Inflammatory macrophage (primary cell): ENCODE measurements at places on chromosomes 7 and 10.
A peak's percentile ranks its signal among the peaks of the same experiment; 100 is the strongest.

DNA sequence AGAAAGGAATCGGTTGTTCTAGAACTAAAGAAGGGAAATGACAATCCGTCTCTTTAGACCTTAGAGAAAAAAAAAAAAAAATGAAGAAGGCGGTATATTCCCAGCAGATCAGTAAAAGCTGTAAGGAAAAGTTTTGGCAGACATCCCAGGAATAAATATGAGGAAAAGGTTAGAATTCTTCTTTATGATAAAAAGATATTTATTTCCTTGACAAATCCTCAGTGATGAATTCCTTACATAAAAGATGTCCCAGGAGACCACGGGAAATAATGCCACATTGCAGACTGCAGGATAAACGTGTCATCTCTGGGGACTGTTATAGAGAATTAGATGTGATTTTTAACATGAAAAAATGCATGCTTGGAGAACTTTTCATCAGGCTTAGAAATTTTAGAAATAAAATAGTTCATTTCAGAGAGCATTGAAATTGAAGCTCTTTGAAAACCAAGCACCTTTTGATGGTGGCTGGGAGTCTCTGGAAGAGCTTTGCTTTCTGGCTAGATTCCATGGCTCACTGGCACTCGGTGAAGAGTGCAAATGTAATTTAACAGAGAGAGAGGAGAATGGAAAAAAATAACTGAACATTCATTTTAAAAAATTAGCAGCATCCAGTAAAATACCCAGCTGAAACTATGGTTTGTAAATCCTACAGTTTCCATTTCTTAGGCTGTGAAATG, 98.2 kb downstream of the PRPF18 start:
- DNase-seq = no peak

DNA sequence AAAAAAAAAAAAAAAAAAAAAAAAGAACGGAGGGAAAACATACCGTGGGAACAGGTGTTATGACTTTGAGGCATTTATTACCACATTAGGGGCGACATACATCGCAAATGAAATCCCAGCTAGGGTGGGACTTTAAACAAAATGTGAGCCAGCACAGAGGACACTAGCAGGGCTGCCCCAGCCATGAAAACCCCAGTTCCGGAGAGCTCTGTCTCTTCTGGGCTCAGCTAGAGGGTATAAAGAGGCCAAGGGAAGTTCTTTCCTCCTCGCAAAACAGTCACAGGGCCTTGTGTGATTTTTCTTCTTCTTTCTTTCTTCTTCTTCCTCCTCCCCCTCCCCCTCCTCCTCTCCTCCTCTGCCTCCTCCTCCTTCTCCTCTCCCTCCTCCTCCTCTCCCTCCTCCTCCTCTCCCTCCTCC, 59.9 kb upstream of the ECHDC3 start:
- DNase-seq = no peak

- DNase-seq = no peak
Observed at GRCh38 chr7:42478717-42479116, 241.7 kb upstream of the GLI3 start.

- no peak for DNase-seq
Observed at GRCh38 chr7:36819639-36820038, 95.3 kb upstream of the AOAH start.

DNA sequence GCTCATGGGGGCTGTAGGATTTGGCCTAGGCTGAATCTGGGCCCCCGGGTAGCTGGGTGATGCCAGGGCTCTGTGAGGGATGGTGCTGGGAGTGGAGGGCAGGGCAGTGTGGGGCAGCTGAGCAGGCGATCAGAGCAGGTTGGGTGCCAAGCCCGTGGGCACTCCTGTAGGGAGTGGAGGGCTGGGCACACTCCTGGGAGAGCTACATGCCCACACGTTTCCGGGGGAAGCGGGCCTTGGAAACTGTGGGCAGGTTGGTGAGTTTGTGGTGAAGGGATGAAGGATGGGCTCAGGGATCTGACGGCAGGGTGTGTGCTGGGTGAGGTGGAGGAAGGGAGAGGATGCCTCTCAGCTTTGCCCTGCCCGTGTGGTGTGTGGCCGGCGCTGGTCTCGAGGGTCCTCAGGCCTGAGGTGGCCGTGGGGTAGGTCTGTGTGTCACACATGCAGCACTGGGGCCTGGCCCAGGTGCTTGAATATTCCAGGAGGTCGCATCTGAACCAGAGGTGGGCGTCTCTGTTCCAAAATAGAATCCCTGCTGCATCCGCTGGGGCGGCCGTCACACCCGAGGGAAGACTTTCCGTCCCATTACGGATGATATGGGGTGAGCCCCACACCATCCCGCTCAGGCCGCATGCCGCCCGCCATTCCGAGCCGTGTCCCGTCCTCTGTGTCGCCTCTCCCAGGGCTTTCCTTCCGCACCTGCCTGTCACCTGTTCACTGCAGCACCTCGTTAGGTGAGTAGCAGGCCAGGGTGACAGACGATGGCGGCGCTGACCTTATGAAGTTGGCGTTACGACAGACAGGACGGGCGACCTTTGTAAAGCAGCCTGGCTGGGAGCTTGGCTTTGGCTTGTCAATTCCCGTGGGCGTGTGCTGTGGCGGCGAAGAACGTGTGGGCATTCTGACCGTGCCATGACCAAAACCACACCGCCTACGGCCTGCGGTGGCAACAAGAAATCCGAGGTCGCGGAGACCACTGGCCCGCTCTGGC, 143.6 kb downstream of the ACTR3B start:
- DNase-seq = no peak

- DNase-seq = peak; percentile 81
Observed at GRCh38 chr10:110221721-110222261, 14.4 kb downstream of the MXI1 start.

DNA sequence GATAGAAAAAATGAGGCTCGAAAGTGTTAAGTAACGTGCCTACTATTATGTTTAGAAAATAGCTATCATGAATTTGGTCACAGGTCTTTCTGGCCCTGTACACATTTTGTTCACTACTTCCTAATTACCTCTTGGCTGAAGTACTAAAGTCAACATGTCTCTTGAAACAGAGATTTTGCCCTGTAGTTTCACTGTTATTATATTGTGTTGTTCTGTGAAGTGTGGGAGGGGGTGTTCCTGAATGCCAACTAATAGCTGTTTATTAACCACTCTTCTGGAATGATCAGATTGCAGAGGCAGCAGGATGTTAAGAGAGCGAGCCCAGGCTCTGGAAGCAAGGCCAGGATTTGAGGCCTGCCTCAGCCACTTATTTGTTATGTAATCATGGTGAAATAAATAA, 72.1 kb downstream of the RNF133 start:
- DNase-seq = no peak

- DNase-seq = no peak
Observed at GRCh38 chr10:78686444-78687060, 382.2 kb upstream of the ZMIZ1 start.

DNA sequence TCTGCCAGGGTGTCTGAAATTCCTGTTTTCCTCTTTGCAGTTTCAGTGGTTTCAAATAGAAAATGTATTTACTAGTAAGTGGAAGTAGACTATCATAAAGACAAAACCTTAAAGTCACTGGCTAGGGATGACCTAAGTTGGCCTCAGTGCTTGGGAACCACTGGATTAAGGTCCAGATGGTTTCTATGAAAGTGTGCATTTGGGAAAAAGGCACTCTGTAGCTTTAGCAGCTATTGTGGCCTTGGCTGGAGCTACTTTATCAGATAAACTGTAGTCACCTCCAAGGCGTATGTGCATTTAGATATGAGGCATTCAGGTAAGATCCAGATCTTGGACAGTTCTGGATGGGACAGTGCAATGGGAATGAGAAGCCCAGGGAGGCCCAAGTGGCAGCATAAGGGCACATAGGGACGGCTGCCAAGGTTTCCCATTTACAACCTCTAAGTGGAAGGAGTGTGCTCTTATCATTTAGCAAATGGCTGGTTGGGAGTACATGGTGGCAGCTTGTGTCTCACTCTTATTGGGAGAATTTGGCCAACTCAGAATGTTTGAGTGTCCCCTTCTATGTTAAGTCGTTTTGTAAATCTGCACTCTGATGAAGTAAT, 185.6 kb downstream of the LRMDA start:
- DNase-seq = no peak

GRCh38 chr7:70242826-70243225, 644.6 kb downstream of the AUTS2 start:
- no peak for DNase-seq

GRCh38 chr10:65197935-65198334, 1676.7 kb downstream of the REEP3 start:
- no peak for DNase-seq

- DNase-seq = no peak
Observed at GRCh38 chr7:116557066-116557585, 32.3 kb downstream of the CAV1 start.

GRCh38 chr7:134451656-134452055, 7.2 kb downstream of the AKR1B1 start:
- no peak for DNase-seq

GRCh38 chr7:6090738-6091505, 59.7 kb downstream of the ANKRD61 start:
- no peak for DNase-seq

GRCh38 chr7:82185443-82185842, 258.1 kb downstream of the CACNA2D1 start:
- DNase-seq = no peak

GRCh38 chr10:80718024-80718423, 180.3 kb downstream of the SH2D4B start:
- DNase-seq = no peak

DNA sequence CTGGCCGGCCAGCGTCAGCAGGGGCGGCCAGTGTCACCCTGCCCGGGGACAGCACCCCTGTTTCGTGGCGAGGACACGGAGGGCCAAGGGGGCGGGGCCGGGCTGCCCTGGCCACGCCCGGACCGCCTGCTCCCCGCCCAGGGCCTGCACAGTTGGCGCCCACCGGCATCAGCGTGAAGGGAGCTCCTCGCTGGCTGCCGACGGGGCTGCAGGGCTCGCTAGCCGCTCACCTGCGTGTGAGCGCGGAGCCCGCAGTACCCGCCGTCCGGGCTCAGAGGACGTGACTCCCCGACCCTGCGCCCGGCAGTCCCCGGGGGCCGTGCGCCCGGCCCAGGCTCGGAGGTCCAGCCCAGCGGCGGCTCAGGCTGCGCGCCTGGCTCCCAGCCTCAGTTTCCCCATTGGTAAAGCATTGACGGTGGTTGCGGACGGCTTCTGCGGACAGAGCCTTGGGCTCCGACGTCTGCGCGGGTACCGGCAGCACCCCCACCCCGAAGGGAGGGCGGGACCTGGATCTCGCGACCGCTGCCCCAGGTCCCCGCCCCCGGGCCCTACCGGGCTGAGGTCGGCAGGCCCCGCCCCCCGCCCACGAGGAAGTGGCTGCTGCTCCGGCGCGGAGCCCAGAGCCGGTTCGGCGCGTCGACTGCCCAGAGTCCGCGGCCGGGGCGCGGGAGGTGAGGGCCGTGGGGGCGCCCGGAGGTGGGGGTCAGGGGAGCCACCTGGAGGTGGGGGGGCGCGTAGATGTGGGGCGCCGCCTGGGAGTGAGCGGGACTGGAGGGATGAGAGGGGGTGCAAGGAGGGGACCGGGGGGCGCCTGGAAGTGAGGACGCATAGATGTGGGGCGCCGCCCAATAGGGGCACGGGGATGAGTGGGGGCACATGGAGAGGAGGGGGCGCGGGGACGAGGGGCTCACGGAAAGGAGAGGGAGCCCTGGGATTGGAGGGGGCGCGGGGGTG, at the start of gene ARPC1B:
TSS of gene ARPC1B (plus strand) at position 620 of the 954 bp plus-strand sequence. CDS start 10,985 bp downstream, outside the sequence.
- DNase-seq = peak; percentile 94

DNA sequence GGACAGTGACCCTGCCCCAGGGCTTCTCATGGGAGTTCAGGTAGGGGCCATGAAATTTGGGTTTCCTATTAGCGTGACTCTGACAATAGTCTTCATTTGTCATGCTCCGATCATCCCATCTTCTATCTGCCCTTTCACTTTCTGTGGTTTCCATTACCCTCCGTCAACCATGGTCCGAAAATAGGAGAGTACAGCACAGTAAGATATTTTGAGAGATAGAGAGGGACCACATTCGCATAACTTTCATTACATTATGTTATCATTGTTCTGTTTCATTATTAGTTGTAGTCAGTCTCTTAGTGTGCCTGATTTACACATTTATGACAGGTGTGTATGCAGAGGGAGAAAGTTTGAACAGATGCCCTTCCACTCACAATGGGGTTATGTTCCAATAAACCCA, 649.2 kb downstream of the SDK1 start:
- DNase-seq = no peak

DNA sequence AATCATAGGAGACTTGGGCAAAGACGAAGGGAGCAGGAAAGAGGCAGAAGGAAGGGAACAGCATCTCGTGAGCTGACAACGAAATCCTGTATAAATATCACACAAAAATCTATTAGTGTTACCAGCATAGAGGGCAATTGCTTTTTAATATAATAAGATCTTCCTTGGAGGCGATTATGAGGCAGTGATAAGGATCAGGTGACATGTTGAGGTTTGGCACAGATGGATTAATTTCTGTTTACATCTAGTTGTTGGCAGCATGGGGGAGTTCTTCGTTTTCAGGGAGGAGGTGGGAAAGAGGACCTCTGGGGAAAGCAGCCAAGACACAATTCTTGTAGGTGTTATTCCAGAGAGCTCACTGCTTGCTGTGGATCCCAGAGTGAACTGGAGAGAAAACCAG, 163.8 kb downstream of the PLXNA4 start:
- no peak for DNase-seq

- DNase-seq = no peak
Observed at GRCh38 chr7:158650821-158651225, 53.8 kb downstream of the NCAPG2 start.

DNA sequence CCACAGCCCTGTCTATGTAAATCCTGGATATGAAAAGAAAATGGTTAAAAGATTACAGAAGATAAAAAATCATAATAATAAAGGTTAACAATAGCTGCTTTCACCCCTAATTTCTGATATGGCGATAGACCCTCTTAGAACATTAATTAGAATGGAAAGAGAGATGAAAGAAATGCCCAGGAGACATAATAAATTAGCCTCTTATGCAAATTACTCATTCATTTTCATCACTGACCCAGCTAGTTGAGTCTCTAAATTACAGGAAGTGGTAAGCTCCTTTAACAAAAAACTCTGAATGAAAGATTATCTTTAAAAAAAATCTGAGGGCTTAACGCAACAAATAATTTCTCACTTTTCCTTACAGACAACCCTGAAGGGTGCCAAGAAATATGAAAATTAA, 12.4 kb downstream of the GFRA1 start:
- DNase-seq = no peak

- DNase-seq = no peak
Observed at GRCh38 chr7:149547126-149547525, 49.5 kb upstream of the ZNF746 start.

DNA sequence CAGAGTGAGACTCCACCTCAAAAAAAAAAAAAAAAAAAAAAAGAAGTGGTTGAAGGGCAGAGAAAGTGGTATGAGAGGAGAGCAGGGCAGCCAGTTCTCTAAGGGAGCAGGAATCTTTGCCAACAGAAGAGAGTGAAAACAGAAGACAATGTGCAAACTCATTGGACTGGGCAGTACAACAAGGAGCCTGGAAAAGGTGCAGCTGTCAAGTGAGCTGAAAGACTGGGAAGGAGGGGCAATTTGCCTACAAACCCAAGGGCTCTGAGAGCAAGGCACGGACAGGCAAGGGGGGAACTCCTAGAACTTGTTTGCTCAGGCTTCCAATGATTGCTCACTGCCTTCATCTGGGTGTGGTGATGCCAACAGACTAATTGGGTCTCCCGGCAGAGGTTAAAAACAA, 9.5 kb downstream of the ACTR1A start:
- DNase-seq = no peak

GRCh38 chr10:108598831-108599230, 1324.5 kb downstream of the XPNPEP1 start:
- DNase-seq = no peak

- no peak for DNase-seq
Observed at GRCh38 chr7:9937944-9938631, 1035.6 kb upstream of the PHF14 start.
